Psoas muscle (tissue), 8 donors: ENCODE measurements at places on chromosomes 2 and 18. TPM values are rescaled to one million over a fixed set of nuclear protein-coding genes. Genes with fewer than 3 reads are reported as not detected.

- no peak for DNase-seq
Measured at GRCh38 chr2:148048475-148049221, 27.8 kb downstream of the MBD5 start.

The WIPF1 gene
- 6.2 TPM for total RNA-seq

The SOX11 gene
- total RNA-seq = 0.07 TPM

The AKAIN1 gene
- not detected for total RNA-seq
